GM20000 (cell line): ENCODE measurements at places on chromosomes 4 and X.

- no peak for DNase-seq
Observed at GRCh38 chr4:5463361-5463760, 245.0 kb downstream of the EVC2 start.

DNA sequence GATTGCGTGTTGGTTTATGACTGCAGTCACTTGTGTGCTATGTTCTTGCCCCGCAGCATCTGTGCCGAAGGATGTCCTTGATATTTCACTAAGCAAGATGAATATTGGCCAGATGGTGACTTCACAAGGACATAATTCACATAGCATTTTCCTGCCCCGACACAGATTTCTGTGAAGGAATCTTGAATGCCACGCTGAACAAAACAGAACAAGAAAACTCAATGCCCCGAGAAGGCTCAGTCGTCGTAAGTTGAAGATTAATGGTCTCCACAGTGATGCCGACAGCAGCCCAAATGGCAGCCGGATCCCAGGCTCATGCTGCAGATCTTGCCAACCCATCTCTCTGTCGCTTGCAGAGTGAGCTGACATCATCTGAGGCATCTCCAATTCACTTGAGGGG is 145.9 kb downstream of the CPEB2 start:
- no peak for DNase-seq

- DNase-seq: no peak
Observed at GRCh38 chr4:76836860-76837562, 60.9 kb downstream of the SOWAHB start.

DNA sequence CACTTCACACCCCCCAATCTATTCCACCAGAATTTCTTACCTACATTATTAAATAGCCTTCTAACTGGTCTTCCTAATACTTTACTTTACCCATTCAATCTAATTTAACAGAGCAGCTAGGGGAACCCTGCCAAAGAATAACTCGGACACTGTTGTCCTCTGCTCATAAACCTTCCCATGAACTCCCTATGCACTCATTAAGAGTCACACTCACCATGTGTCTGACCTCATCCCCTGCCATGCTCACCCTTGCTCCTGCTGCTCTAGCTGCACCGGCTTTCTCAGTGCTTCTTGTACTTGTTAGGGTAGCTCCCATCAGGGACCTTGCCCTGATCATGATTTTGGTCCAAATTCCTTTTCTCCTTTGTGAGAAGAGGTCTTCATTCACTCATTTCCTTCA is 54.6 kb upstream of the GUCY1A1 start:
- DNase-seq: no peak

GRCh38 chr4:109216085-109216696 is 86.3 kb downstream of the COL25A1 start:
- no peak for DNase-seq

DNA sequence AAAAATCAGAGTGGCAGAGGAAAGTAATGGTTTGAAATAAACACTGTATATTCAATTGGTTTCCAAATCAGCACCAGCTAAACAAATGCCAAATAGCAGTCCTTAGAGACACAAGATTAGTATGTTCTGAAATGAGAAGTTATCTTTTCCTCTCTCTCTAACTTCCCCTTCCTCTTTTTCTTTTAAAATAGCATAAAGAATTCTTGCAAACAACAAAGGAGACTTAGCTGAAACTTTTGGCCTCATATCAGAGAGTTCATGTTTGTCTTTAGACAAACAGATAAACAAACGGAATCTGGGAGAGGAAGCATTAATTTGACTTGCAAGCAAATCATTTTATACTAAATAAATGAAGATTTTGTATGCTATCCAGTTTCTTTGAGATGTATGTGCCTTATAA is 399.0 kb downstream of the GBA3 start:
- no peak for DNase-seq

- peak; percentile 30 for DNase-seq
Observed at GRCh38 chr4:20253735-20254409, 2.2 kb downstream of the SLIT2 start.

DNA sequence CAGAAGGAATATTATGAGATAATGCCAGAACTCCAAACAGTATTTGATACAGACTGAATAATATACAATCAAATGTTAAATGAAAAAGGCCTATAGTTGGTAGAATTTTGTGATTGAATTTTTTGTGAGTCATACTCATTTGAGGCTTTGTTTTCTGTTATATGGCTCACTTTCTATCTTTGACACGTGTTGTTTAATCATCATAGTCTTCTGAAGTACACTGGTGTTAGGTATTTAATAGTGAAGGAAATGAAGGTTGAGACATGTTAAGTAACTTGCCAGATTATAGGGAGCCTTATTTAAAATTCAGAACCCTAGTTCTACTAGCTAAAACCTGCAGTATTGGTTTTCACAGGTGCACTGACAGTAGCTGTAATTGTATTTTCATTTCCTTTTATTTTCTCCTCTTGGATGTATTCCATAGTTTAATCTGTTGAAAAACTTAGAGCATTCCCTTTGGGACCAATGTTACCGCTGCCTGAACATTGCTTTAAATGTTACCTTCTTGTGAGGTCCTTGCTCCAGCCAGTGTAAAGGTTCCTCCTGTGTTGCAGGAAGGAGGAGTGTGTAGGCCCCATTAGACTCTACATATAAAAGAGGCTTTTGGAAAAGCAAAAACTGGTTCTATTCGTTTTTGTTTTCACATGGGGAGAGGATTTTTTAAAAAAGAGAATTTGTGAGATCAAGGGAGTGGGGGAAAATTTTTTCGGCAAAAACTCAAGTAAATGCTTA is 224.1 kb downstream of the ARHGAP10 start:
- DNase-seq: no peak

- DNase-seq: no peak
Observed at GRCh38 chrX:134407065-134407376, 52.9 kb upstream of the HPRT1 start.

- DNase-seq: no peak
Observed at GRCh38 chr4:95250544-95251137, 298.1 kb downstream of the UNC5C start.

DNA sequence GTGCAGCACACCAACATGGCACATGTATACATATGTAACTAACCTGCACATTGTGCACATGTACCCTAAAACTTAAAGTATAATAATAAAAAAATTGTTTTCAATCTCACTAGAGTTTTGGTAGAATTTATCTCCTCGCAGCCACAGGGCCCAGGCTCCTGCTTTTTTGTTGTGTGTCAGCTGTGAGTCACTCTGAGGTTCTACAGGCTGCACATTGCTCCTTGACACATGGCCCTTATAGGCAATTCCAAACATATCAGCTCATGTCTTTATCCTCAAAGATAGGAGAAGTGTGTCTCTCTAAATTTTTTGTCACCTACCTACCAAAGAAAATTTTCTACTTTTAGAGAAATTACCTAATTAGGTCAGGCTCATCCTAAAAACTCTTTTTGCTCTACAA is 252.1 kb upstream of the ADGRL3 start:
- no peak for DNase-seq

GRCh38 chr4:113534711-113535110 is 226.8 kb downstream of the CAMK2D start:
- DNase-seq: no peak

GRCh38 chr4:88969271-88969670 is 87.7 kb downstream of the FAM13A start:
- DNase-seq: no peak

- no peak for DNase-seq
Observed at GRCh38 chr4:37927434-37927833, 32.8 kb upstream of the PTTG2 start.

DNA sequence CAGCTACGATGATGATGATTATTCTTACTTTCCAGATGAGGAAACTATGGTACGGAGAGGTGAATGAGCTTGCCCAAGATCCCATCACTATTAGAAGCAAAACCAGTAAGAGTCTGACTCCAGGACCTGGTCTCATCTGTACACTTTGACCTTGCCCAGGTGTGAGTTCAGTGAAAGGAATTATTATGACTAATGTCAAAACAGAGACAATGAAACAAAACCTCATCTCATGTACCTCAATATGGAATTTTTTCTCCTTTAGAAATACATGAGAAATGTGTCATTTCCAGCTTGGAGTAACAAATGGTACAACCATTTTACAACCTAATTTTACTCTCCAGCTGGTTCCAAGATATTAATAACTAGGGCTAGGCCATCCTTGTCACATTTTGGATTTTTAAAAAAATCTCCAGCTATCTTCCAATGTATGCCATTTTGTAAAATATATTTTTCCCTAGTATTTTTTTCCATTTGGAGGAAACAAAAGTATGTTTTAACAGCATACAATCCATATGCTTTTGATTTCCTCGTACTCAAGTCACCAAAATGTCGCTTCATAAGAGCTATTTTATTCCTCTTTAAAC is 213.8 kb downstream of the PTTG2 start:
- DNase-seq: no peak
